Fibroblast of the conjunctiva (primary cell): ENCODE measurements at places on chromosomes 2 and 18.
A peak's percentile ranks its signal among the peaks of the same experiment; 100 is the strongest.

GRCh38 chr18:9380621-9381395, 46.2 kb downstream of the TWSG1 start:
- DNase-seq: peak; percentile 13

DNA sequence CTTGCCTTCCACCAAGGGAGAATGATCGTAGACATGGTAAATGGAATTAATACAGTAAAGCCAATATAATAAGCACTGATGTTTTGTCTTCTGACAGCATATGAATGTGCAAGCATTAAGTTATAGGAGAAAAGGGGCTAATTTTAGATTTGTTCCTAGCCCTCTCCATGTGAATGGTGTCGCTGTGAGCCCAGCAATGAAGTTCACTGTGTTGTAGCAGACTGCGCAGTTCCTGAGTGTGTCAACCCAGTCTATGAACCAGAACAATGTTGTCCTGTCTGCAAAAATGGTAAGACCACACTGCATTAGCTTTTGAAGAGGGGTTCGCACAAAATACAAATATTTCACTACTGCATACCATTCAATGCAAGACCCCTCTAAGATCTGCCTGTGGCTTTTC, 25.6 kb downstream of the VWC2L start:
- DNase-seq: no peak

GRCh38 chr2:232529806-232530547, 4.0 kb downstream of the CHRND start:
- no peak for DNase-seq

DNA sequence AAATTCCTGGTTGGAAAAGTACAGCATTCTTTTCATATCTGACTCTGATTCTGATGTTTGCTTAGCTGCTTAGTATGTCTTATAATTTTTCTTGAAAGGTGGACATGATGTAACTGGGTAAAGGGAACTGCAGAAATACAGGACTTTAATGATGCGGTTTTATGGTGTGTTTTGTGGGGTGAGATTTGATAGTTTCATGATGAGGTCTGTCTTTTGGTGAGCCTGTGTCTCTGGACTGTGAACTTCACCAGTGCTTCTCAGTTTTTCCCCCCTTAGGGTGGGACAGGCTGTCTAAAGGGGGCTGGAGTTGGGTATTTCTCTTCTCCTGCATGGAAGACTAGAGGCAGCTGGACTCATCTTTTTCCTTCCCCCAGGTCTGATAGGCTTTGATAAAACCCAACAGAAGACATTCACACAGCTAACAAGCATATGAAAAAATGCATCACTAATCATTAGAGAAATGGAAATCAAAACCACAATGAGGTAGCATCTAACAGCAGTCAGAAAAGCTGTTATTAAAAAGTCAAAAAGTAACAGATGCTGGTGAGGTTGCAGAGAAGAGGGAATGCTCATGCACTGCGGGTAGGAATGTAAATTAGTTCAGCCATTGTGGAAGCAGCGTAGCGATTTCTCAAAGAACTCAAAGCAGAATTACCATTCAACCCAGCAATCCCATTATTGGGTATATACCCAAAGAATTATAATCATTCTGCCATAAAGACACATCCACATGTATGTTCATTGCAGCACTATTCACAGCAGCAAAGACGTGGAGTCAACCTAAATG, 77.6 kb downstream of the EPC2 start:
- no peak for DNase-seq

DNA sequence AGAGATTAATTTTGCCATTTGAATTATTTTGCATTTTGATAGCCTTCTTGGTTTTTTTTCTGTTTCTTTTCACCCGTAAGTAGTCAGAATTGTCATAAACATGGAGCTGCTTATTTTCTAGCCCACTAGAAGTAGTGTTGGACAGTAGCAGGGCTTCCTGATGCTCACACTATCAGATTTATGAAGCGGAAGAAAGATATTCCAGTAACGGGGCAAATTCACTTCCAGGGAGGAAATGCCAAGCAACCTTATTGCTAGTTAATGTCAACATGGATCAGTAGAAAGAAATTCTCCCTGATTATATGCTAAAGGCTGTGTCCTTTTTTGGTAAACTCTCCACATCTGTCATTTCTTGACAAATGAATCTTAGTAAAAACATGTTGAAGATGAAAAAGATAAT, 19.2 kb upstream of the ADAM23 start:
- no peak for DNase-seq

- DNase-seq: no peak
Measured at GRCh38 chr2:48938231-48938630, 182.7 kb upstream of the LHCGR start.

GRCh38 chr2:222861411-222862105, 722 bp downstream of the ACSL3 start:
- no peak for DNase-seq

- DNase-seq: no peak
Measured at GRCh38 chr2:233791151-233791882, 13.2 kb downstream of the MROH2A start.

GRCh38 chr2:120319686-120320317, 26.1 kb upstream of the INHBB start:
- DNase-seq: no peak

GRCh38 chr2:58629545-58630119, 388.5 kb upstream of the FANCL start:
- DNase-seq: no peak

DNA sequence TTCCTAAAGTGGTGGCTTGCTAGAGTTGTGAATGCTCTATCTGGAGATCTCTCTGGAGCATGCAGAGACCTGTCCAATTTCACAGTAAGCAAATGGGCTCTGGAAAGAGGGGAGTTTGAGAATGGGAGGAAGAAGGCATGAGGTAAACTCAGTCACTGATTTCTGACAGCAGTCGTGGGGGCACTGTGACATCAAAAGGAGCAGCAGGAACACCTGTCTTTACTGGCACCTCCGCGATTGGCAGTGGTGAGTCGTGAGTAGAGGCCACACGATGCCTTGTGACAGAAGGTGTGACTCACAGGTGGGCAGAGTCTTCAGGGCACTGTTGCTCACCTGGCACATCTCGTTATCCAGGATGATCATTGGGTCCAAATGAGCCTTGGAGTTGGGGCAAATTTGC, 38.8 kb upstream of the CAVIN2 start:
- DNase-seq: no peak

DNA sequence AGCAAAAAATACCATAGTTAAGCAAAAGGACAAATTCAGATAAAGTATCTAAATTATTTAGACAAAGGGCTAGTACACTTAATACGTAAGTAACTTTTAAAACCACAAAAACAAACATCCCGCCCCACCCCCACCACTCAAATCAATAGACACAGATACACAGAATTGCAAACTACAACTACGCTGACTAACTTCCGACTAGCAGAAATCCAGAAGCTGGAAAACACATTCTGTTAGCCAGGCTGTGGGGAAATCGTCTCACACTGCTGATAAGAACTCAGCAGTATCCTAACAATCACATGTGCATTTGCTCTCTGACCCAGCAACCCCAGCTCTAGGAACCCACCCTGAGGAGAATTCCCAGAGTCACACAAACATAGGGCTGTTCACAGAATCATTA, 16.6 kb downstream of the FAM168B start:
- no peak for DNase-seq

DNA sequence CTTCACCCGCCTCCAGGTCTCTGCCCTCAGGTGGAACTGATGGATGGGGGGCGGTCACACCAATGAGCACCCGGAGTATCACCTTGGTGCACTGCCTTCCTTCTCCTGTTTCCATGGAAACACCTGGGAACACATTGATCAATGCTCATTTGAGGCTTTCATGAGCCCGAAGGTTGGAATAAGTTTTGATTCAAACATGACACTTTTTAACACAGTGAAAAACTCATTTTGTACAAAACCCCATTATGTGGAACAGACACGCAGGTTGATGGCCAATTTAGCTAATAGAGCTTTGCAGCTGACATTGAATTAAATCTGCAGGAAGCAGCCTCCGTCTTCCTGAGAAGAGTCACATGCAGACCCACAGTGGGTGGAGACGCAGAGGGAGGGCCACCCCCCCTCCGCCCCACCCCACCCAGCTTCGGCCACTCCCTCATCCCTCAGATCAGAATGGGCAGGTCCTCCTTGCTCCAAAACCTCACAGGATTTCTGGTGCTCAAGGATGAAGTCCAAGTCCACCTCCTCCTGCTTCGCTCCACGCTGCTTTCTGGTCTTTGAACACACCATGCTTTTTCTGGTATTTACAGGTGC, 96.0 kb upstream of the MYCN start:
- DNase-seq: no peak

DNA sequence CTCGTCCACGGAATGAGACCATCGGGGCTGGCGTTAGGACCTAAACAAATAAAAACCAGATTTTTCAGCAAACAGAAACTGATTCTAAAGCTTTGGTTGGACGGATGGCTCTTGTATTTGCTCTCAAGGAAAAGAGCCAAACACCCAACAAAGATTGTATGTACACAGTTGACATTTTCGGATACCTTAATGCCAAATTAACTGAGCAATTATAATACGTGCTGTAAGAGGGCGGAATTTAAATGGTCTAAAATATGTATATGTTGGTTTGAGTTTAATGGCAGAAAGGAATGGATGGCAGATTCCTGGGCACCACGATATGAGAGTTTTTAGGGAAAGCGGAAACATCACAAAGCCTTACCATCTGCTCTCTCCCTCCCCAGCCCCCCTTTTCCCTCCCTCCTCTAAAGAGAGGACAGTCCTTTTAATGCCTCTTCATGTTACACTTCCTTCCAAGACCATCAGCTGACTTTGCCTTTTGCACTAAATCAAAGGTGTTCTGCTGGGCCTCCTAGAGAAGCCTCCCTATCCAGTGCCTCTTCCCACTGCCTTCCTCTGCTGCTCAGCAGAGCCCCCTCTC, 33.3 kb downstream of the STAT1 start:
- DNase-seq: no peak

- no peak for DNase-seq
Measured at GRCh38 chr2:103789381-103790095, 1027.7 kb downstream of the TMEM182 start.

DNA sequence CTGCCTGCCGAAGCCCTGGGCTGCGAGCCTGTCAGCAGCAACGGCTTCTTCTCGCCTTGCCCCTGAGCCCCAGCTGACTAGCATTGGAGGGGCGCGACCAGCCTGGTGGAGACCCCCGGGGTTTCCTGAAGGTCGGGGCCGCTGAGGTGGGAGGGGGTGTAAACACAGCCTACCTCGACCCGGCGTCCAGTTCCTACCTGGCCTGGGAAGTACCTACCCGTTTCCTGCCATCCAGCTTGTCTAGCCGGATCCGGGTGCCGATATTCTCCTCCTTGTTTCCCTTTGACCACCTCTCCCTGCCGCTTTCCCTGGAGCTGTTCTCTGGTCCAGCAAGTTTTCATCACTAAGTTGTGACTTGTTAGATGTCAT, 511 bp downstream of the MOB4 start:
- DNase-seq: no peak

DNA sequence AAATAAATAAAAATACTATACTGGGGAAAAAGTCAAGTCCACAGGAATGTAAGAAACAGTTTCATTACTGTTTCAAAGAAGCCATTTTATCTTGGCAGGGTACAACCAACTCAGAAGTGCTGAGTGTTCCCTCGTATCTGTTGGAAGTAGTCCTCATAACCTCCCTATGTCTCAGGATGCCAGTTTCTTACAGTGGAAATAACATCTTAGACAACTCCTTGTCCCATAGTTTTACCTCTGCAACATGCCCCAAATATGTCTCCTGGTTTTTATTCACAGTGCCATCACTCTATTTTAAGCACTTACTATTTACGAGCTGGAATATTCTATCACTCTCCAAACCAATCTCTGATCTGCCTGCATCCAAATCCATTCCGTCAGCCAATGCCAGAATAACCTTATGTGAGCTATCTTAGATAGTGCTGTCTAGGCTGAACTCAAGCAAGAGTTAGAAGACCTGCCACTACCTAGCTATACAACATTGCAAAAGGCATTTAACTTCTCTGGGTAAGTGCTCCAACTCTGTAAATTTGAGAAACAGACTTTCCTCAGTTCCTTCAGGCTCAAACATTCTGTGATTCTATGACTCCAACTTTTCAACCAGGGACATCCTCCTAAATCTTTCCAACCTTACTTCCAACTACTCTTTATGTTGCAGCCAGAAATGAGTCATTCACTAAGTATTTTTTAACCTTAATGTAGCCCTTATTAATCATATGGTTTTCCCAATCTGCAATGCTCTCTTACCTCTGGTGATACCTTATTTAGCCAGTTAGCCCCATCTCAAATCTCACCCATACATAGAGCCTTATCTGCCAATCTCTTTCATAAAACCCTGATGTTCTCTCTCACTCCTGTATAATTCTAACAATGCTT, 66.7 kb downstream of the RTN4 start:
- DNase-seq: no peak

- no peak for DNase-seq
Measured at GRCh38 chr2:97936881-97937280, 58.9 kb downstream of the TMEM131 start.

DNA sequence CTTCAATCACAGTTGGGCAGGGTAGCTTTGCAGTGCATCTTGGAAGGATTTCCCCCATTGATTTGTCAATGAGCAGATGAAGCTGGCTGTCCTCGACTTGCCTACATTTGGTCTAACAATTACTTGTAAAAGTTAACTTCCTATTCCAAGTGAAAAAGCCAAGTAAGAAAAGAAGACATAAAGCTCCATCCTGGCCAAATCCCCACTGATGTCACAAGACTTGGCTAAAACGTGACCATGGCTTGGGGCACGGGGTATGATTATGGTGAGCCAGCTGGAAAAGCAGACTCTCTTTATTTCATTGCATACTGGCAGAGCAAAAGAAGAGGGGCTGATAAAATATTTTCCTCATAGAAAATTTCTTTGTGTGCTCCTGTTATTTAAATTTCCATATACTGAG, 25.4 kb upstream of the PID1 start:
- DNase-seq: no peak

DNA sequence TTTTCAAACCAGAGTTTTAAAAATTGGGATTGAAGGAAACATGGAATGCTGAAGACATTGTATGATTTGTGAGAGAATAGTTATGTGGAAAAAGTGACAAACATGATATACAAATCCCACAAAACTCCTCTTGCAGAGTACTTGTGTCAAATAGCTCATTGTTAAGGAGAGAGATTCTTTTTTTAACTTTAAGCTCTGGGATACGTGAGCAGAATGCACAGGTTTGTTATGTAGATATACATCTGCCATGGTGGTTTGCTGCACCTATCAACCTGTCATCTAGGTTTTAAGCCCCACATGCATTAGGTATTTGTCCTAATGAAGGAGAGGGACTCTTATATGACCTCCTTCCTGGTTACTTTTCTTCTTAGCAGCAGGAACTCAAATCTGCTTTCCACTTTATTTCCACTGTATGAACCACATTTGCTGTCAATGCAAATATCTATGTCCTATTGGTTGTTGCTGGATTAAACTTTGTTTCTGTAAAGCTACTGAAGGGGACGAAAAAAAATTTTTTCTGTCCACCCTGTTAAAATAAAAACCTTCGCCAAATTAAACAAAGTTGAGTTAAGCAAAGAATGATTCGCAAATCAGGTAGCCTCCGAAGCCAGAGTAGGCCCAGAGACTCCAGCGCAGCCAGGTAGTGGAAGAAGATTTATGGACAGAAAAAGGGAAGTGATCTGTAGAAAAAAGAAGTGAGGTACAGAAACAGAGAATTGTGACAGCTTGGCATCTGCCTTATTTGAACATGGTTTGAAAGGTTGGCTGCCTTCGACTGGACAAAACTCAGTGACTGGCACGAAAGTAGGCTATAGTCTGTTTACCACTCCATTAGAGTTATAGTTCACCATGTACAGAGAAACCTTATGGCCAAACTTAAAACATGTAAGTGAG, 430.1 kb upstream of the CHST9 start:
- DNase-seq: no peak

GRCh38 chr18:60693426-60693825, 320.9 kb upstream of the MC4R start:
- DNase-seq: no peak
